ENCODE measurements at places on chromosomes 7 and 10.
A peak's percentile ranks its signal among the peaks of the same experiment; 100 is the strongest.

GRCh38 chr7:66423729-66424128 lies 205.0 kb upstream of the KCTD7 start:
- DNase-seq, result no peak

DNA sequence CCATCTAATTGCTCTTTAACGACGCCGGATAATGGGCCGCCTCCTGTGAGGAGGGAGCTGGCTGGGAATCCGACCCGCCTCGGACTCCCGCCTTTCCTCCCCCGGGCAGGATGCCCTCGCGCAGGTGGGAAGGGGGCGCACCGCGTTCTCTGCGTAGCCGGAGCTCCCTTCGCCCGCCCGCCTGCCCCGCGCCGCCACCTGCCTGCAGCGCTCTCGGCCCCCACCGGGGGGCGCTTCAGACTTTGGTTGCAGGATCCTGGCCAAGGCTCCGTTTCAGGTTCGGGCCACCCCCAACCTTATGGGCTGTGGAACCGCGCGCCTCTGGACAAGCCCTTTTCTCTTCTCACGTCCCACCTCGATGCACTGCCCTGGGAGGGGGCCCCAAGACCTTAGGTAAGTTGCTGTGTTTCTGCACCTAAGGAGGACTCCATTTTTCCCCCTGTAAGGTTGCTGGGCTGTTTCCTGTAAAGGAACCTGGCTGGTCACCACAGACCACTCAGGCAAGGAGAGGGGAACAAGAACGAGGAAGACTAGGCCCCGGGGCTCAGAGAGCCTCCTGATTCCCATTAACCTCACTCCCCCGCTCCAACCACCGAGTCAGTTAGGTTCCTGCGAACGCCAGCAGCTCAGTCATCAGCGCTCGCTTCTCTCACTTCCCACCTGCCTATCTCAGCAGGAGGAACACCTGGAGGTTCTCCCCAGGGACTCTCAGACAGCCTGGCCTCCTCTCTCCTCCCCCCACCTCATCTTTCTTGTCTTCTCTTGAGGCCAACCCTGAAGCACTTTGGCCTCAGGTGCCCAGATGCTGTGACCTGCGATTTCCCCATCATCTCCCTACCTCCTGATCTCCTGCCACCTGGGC lies 11.3 kb upstream of the KAZALD1 start:
- DNase-seq, result peak; percentile 60

GRCh38 chr7:46494028-46494427 lies 573.0 kb upstream of the IGFBP3 start:
- no peak for DNase-seq

- no peak for DNase-seq
Measured at GRCh38 chr10:96044736-96045135, 1.4 kb downstream of the CCNJ start.

GRCh38 chr10:109622566-109622965 lies 300.7 kb downstream of the XPNPEP1 start:
- no peak for DNase-seq

DNA sequence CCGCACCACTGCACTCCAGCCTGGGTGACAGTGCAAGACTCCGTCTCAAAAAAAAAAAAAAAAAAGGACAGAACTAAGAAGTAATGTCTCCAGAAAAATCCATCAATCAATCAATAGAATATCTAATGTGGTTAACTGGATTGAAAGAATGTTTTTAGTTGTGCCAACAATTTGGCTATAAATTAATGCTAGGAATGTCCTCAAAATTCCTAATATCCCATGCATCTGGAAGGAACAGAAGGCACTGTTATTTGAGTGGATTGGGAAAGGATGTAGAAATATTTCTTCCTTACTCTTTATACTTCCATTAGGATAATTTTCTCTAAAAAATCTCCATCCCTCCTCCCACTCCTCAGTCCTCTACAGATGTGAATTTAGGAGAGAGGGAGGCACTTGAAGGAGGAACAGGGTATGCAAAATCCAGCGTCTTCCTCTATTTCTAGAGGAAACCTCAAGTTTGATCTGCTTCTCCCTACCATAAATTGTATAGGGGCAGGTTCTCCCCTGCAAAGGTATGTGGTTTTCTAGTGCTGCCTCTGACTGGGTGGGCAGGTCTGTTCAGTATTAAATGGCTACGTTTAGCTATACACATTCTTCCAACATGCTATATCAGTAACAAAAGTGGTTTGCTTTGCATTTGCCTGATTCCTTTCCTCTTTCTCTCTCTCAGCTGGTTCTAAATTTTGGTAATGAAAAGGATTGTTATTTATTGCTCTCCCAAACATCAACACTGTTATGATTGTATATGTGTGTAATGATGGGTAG lies 54.1 kb downstream of the RNLS start:
- DNase-seq, result no peak

- no peak for DNase-seq
Measured at GRCh38 chr10:25933653-25934608, at the start of gene MYO3A. Gene MYO3A (plus strand): TSS chr10:25934229. CDS start chr10:25952111, 17,882 bp downstream.

DNA sequence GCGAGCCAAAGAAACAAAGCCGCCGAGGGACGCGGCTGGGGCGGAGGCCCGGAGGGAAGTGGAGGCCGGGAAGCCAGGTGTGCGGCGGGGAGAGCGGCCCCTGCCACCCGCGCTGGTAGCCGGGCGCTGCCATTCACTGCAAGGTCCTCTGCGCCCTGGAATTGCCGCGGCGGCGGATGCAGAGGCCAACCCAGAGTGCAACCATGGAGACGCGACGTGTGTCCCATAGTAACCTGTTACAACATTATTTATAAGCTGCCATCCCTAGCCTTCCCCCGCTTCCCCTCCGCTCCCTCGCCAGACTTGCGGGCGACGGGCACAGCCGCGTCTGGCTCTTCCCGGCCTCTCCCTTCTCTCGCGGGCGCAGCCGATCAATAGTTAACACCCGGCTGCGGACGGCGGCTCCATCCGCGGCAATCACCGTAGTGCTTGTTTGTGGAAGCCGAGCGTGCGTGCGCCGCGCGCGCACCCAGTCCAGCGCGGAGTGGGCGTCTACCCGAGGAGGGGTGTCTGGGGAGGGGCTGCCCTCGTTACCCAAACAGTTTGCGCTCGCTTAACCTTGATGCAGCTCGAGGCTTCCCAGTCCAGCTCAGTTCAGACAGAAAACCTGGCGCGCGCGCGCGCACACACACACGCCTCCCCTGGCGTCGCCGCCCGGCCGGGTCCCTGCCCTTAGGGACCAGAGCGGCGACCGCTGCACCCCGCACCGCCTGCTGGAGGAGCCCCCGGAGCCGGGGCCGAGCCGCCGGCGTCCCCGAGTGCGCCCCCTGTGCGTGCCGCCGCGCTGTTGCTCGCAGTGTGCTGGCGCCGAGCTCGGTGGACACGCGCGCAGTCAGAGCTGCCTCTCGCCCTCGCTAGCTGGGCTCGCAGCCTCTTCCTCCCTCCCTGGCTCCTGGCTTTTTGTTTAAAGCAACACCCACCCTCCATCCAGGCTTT lies 165.4 kb upstream of the DPP6 start:
- no peak for DNase-seq

- no peak for DNase-seq
Measured at GRCh38 chr7:16301291-16301690, 120.0 kb downstream of the CRPPA start.

GRCh38 chr10:14409856-14410458 lies 79.2 kb upstream of the FRMD4A start:
- DNase-seq, result no peak

GRCh38 chr7:32047075-32047474 lies 23.1 kb downstream of the PDE1C start:
- DNase-seq, result no peak

GRCh38 chr7:26609082-26609481 lies 255.3 kb downstream of the SKAP2 start:
- no peak for DNase-seq
